ENCODE measurements at places on chromosomes 4 and X. TPM values are rescaled to one million over a fixed set of nuclear protein-coding genes. Genes with fewer than 3 reads are reported as not detected.

DNA sequence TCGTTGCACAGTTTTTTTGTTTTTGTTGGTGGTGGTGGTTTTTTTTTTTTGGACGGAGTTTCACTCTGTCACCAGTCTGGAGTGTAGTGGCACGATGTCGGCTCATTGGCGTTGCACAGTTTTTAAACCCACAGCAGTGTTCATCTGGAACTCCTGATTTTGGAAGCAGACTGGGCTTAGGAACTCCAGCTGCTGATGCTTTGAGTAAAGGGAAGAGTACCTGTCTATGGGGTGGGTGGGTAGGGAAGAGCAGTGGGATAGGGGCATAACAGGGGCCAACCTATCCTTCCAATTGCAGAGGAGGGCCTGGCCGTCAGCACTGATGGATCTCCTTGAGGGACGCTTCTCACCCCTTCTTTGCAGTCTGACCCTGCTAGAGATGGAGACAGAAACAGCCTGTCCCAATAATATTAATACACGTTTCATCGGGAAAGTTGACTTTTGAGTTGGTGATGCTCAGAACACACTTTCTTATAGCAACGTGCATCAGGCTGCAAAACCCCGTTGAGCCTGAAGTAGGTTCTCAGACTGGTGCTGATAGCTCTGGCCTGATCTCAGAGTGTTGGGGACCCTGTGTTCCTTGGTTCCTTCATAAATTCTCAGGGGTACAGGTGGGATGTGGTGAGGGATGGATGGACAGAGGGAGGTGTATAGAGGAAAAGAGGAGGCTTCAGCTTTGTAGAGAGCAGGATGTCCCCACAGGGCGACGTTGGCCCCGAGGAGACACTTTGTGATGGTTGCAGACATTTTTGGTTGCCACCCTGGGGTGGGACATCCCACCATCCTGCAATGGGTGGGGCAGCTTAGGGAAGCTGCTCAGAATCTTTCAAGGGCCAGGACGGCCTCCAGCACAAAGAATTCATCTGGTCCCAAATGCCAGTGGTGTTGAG, 2.3 kb downstream of the CD99 start:
- no peak for DNase-seq

DNA sequence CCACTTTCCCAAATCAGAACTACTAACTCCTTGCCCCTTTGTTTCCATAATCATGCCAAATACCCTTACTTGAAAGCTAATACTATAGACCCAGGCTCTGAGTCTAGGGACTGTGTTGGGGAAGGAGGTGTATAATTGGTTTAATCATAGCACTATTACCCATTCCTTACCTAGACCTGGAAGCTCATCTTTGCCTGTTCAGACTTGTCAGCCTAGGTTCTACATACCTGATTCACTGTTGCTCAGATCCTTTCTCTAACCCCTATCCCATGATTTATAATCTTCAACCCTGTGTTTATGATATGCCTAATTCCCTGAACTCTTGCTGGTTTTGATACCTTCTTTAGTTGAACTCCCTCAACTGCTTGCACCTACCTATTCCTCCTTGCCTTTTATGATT, 123.1 kb upstream of the GRIA3 start:
- no peak for DNase-seq

GRCh38 chr4:110615353-110616237, 7.3 kb downstream of the PITX2 start:
- no peak for DNase-seq

- no peak for DNase-seq
These were observed 514.1 kb downstream of the IL15 start for GRCh38 chr4:142150483-142150882.

DNA sequence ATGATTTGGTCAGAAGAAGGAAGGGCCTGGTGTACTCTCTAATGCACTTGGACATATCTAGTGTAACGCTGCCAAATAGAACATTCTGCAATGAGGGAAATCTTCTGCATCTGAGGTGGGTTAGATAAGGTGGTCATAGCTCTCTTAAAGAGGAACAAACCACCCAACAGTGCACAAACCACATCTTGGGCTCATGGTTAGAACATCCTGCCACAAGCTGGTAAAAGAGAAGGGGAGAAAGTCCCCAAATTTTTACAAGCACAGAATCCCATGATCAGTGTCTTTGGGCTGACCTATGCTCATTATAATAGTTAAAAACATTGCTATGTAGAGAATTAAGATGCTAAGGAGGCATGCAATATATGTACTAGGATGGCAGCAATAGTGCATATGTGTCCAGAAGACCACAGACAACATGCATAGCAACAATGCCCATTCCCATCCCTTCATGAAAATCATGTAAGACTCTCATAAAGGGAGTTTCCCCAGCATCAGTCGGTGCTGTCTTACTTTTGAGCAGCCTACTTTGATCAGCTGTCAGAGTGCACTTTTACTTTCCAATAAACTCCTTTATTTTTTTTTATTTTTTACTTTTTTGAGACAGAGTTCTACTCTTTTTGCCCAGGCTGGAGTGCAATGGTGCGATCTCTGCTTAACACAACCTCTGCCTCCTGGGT, 99.7 kb upstream of the SLC7A11 start:
- no peak for DNase-seq

DNA sequence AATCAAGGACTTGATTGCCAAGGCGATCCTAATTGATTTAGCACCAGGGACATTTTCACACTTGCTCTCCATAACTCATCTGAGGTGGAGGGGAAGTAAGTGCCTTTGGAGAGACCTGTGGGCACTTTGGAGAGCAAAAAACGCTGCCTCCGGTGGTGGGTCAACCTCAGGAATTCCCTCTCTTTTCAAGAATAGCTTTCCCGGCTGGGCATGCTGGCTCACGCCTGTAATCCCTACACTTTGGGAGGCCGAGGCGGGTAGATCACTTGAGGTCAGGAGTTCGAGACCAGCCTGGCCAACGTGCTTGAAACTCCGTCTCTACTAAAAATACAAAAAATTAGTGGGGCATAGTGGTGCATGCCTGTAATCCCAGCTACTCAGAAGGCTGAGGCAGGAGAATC, 49.2 kb downstream of the PRPS1 start:
- DNase-seq = no peak

- no peak for DNase-seq
These were observed 10.8 kb upstream of the SNCA start for GRCh38 chr4:89847571-89848325.

- no peak for DNase-seq
These were observed 173.8 kb downstream of the CAMK2D start for GRCh38 chr4:113587640-113588275.

- DNase-seq = no peak
These were observed 8.0 kb upstream of the NEUROG2 start for GRCh38 chr4:112523764-112524505.

The TGIF2LX gene
- not detected for total RNA-seq

The SLC2A9 gene
- 10.4 TPM for total RNA-seq

GRCh38 chrX:105114554-105115130, 105.9 kb downstream of the TEX13A start:
- no peak for DNase-seq

The MAGEA8 gene
- not detected for total RNA-seq

DNA sequence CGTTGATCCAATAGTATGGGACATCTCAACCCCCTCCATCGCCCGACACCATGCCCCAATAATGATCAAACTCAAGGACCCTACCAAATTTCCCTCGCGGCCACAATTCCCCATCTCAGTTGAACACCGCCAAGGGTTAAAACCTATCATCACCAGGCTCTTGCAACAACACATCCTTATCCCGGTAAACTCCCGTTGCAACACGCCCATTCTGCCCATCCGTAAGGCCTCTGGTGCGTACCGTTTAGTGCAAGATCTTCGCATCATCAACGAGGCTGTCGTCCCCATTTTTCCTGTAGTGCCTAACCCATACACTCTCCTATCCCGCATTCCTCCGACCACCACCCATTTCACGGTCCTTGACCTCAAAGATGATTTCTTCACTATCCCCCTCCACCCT, 960.5 kb downstream of the RPA4 start:
- DNase-seq = no peak

The TEX11 gene
- not detected for total RNA-seq

DNA sequence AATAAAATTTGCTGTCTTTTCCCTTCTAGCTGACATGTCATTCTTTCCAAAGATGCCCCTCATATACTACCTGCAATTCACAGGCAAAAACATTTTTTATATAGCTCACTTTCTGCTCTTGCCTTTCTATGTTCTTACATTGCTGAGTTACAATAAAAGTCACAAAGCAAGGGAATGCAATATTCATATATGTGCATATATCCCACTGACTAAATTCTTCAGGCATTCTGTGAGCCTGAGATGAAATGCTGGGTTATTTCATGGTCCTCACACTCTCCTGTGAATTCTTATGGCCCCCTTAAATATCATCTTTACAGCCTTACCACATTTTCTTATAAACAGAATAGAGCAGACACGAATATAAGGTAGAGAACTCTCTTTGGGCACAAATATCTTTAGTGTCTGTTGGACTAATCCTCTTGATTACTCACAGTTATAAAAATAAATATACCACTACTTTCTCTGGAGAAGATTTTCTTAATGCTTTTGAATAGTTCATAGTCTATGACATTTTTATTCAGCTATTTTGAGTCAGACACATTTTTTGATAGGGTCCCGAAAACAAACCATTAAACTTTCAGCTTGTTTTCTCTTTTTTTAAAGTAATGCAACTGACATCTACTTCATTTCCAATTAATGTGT, 84.1 kb upstream of the H2AZ1 start:
- no peak for DNase-seq

The CTAG2 gene
- total RNA-seq = not detected

The CDS1 gene
- total RNA-seq = 5.3 TPM

- DNase-seq = no peak
These were observed 8.9 kb downstream of the POLA1 start for GRCh38 chrX:24702362-24703184.

DNA sequence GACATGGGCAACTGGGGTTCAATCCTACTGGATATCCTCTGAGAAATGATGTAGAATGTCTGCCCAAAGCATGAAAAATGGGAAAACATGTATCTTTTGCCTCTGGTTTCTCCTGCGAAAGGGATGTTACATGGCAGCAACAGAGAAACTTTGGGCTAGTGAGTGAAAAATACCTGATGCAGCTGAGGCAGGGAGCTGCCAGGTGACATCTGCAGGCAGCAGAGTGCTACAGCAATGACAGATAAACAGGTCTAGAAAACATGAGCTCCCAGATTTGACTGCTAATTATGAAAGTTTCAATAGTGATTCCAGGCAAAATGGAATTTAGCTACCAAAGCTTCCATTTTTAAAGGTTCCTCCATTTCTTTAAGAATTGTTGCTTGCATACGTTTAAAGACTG, 4.8 kb upstream of the CXCL1 start:
- no peak for DNase-seq

DNA sequence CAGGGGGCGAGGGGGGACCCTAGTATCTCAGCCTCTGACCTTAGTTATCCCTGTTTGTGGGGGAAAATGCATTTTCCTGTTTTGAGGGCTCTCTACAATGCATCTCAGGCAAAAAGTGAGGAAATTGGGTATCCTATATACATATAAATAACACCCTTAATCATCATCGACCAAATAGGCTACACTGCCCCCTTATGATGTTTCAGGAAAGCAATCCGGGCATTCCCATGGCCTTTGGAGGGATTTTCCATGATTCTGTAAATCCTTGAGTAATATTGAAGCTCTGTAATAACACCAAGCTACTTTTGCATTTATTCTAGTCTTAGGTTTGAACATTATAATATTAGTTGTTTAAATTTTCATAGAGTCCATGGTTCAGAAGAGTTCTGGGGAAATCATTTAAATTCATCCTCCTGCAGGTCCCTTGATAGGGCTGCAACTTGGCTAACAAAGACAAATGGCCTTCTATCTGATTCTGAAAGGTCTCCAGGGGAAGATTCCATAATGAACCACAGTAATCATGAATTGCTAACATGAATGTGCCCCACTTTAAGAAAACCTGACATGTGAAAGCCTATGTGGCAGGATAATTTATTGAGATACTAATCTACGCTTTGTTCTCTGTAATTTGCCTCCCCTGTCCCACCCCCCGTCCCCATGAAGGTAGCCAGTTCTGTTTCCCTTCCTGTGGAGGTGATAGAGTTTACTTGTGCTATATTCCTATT, 91.5 kb upstream of the SCOC start:
- no peak for DNase-seq

DNA sequence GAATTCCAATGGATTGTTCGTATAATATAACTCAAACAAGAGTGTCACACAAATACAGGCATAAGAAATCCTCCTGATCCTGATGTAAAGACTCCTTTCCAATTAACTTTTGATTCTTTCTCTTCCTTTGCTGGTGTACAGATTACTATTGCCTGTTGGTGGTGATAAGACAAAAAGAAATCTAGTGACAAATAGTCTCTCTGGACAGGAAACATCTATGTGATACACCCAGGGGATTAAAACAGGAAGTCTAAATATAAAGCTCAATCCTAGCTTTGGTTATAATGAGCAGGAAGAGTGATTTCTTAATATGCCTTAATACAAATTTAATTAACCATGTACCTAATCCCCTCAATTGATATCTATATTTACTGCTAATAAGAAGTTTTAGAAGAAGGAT, 45.1 kb downstream of the ARHGEF6 start:
- DNase-seq = no peak

The PITX2 gene
- 30.4 TPM for total RNA-seq
